ENCODE measurements at places on chromosomes 2 and 18.

GRCh38 chr2:197182668-197183067 lies 127.9 kb downstream of the ANKRD44 start:
- no peak for DNase-seq

- no peak for DNase-seq
Observed at GRCh38 chr18:24799176-24799575, 338.7 kb downstream of the HRH4 start.

- DNase-seq = no peak
Observed at GRCh38 chr2:210493528-210493927, 17.0 kb upstream of the LANCL1 start.

- DNase-seq = no peak
Observed at GRCh38 chr2:125696560-125696959, 959.4 kb upstream of the GYPC start.

- no peak for DNase-seq
Observed at GRCh38 chr2:8615252-8615575, 66.6 kb upstream of the ID2 start.

GRCh38 chr2:42569116-42569711 lies 782 bp downstream of the MTA3 start:
- DNase-seq = peak; percentile 67

DNA sequence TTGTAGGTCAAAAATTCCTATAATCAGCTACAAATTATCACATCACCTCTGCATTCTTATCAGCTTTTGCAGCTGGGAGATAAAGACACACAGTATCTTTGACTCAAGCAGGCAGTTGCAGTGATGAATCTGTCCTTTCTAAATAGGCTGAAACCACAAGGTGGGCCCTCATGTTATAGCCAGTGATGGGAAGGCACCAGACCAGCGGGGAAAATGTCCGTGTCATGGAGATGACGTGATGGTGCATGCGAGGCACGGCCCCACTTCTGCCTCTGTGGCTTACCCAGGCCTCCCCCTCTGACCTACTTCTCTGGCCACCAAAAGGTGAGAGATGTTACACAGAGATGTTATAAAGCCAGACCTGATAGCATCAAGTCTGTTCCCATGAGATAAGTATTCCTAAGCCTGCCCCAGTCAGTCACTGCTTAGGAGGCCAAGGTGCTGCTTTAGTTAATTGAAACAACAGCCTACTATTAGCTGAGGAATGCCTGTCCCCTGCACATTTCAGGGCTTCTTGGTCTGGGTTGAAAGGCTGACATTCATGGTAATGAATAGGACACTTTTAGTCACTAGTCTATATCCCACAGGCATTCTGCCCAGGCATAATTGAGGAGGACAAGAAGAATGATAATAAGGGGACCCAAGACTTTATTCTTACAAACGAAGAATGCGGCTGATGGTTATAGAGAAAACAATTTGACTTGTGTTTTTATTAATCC lies 327.9 kb downstream of the LPIN1 start:
- DNase-seq = no peak

- DNase-seq = no peak
Observed at GRCh38 chr18:21262979-21263378, 20.9 kb downstream of the GREB1L start.

GRCh38 chr18:10013621-10014543 lies 100.1 kb downstream of the VAPA start:
- DNase-seq = no peak

DNA sequence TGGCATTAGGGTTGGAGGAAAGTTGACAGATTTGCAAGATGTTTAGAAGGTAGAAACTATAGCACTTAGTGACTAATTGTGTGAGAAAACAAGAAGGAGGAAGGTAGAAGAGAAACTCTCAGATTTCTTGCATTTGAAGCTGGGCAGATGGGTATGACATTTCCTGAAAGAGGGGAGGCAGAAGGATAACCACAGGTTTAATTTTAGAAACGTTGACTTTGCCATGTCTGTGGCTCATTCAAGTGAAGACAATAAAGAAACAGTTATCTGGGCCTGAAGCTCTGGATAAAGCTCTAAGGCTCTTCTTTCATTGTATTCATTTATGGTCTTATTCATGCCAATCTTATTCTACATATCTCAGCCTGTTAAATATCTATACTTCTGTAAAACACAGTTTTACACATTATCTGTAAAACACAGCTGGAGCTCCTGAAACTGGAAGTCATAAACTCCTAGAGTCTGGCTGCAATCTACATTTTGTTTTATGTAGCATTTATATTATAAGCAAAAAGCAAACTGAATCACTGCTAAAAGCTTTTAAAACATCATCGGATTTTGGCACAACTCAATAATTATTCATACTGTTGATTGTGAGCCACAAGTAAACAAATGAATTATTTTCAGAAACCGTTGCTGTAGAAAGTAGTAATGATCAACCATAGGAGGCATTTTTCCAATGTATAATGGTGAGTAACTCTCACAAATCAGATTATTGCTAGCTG lies 138.5 kb downstream of the RIT2 start:
- DNase-seq = no peak

DNA sequence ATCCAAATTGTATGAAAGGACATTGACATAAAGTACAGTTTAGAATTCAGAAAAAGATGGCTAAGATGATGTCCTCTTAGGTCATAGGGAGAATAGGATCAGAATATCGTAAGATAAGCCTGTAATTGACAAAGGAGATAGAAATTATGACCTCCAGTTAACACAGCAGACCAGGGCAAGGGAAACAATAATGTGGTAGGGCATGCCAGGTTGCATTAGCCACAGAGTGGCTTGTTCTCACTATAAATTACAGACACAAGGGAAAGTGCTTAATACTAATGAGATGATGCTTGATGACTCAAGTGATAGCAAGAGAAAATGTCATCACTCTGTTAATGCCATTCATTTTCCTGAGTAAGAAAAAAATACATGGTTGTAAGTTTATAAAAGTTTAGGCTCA lies 48.9 kb upstream of the LRP1B start:
- DNase-seq = no peak

DNA sequence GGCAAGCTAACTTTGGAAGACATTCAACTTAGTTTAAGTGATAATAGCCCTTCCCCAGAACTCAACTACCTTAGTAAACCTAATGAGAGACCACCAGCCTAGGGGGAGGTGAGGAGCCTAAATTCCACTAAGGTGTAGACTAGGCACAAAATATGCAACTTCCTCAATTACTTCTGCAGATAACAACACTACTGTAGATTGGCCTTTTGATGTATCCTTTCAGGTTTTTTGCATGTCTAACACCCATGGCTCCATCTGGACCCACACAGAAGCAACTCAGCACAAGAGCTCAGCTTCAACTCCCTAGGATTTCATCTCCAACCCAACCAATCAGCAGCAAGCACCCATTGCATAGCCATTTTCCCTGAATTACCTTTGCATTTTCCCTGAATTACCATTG lies 353.3 kb downstream of the AKAIN1 start:
- no peak for DNase-seq

DNA sequence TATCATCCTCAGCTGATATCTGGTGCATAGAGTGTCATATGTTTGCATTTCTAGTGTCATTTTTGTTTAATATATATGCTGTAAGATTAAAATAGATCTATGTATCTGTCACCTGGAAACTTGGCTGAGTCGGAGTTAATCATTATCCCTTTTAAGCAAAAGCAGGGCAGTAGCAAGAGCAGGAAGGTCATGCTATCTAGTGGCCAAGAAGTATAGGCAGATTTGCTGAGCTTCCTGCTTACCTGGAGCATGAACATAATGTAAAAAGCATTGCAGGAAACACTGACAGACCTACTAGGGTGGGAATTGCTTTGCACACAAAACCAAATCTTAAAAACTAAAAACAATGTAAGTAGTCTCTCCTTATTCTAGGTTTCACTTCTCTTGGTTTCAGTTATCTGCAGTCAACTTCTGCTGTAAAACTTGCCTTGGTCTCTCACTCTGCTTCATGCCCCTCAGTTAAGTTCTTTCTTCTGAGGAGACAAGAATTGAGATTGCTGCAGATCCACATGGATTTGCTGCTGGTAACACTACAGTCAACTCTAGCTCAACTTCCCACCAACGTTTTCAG lies 295.3 kb downstream of the CDH7 start:
- no peak for DNase-seq

GRCh38 chr2:172596776-172597175 lies 40.9 kb downstream of the PDK1 start:
- DNase-seq = no peak

DNA sequence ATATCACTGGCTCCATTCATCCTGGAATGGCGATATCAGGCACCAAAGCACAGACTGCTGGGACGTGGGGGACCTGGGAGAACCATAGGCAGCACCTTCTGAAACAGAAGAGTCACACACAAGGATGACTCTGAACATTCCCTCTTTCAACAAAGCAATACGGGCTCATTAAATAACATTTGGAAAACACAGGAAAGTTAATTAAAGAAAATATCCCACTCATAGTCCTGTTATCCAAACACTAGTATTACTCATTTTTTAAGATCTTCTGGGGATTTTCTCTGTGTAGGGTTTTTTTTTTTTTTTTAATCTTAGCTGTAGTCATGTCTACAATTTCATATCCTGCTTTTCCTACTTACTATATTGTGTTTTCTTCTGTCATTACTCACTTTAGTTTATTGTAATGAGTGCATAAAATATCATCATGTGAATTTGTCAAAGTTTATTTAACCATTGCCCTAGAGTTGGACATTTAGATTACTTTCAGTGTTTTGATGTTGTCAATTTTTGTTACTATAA lies 70.0 kb upstream of the SP3 start:
- DNase-seq = no peak

DNA sequence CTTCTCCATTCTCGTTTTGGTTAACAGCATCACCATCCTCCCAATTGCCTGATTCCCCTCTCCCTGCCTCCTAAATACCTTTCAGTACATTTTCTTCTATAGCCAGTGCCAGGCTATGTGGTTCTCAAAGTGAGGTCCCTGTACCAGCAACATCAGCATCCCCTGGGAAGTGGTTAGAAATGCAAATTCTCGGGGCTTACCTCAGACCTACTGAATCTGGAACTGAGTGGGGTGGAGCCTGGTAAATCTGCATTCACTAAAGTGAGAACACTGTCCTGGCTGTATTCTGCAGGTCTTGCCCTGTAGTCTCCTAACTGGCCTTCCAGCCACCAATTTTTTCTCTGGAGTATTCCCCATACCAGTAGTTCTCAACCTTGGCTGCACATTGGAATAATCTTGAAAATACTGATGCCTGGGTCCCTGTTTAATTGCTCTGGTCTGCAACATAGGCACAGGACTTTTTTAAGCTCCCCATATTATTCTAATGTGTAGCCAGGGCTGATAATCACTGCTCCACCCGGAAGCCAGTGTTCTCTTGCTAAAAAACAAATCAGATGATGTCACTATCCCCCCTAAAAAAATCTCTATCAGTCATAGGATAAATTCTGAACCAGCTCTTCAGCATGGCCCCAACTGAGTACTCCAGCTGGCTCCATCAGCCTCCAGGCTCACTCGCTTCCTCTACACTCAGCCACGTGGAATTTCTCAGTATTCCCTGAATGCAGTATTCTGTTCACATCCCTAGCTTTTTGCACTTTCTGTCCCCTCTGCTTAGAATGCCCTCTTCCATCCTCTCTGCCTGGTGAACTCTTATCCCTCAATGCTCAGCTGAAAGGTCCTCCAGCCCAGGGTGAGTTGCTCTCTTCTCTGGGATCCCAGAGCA lies 98.4 kb downstream of the CDK15 start:
- DNase-seq = peak; percentile 21

GRCh38 chr2:172698041-172698863 lies 37.4 kb upstream of the RAPGEF4 start:
- peak; percentile 72 for DNase-seq

GRCh38 chr18:10863026-10863425 lies 286.3 kb downstream of the PIEZO2 start:
- DNase-seq = no peak

DNA sequence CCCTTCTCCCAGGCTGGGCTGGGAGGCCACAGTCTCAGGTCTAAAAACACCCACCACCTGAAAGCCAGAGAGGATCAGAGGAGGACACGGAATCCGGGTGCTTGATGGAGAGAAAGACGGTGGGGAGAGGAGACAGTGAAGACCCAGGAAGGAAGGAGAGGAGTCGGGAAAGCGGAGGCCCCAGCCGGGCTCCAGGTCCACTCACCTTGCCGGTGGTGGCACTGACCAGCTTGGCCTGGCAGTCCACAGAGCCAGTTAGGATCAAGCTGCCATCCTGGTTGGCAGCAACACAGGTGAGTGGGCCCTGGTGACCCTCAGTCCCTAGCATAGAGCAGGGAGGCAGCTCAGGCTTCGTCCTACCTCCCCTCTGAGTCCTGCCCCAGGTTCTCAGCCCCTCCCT lies 4.3 kb downstream of the AAMP start:
- DNase-seq = no peak

GRCh38 chr2:70904371-70905216 lies 31.1 kb upstream of the ATP6V1B1 start:
- DNase-seq = no peak

- DNase-seq = no peak
Observed at GRCh38 chr2:131045286-131046027, 47.8 kb downstream of the FAM168B start.

- DNase-seq = no peak
Observed at GRCh38 chr18:74567822-74568221, 29.8 kb upstream of the ZNF407 start.

DNA sequence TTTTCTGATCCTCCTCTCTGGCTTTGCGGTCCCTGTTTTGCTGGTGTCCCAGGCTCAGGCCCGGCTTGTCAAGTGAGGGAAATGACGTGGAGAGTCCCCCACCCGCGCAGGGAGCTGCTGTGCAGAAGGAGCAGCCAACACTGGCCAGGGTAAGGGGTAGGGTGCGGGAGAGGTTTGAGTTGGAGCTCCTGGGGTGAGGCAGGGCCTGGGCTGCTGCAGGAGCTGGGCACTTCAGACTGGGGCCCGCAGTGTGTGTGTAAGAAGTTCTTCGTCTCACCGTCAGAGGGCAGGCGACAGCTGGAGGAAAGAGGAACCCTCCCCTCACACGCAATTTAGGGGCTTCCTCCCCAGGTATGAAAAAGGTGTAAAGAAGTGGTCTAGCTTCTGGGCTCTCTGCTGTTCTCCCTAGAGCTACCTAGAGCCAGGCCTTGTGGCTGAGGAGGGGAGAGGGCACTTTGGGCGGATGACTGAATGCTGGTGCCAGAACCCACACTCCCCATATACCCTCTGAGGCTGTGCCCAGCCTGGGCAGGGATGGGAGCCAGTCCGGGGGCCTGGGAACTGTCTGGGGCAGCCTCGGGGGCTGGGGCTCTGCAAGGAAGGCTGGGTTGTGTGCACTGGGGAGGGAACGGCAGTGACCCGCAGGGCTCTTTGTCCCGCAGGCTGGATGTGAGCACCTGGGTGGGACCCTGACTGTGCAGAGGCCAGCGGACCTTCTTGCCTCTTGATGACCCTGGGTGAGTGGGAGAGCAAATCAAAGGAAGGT lies 11.8 kb downstream of the CELF4 start:
- no peak for DNase-seq
